ENCODE measurements at places on chromosomes 1 and 21.

DNA sequence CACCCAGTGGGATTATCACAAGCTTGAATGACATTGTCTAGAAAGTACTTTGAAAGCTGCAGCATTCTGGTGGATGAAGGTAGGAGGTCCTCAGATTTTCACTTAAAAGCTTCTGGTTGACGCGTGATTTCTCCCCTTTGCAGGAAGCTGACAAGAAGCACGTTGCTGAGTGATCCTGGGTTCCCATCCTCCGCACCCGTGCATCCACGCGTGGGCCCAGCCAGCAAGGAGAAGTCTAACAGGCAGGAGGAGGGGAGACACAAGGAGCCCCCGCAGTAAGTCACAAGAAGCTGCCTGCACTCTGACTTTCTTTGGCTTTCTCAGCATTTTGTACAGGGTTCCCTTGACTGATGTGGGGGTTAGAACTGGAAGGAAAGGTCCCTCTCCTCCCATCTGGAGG lies 7.8 kb upstream of the B3GALT5 start:
- DNase-seq, result no peak

- no peak for DNase-seq
Measured at GRCh38 chr1:106952776-106953175, 103.7 kb upstream of the PRMT6 start.

GRCh38 chr1:223394242-223394641 lies 1.0 kb downstream of the CCDC185 start:
- DNase-seq, result no peak

DNA sequence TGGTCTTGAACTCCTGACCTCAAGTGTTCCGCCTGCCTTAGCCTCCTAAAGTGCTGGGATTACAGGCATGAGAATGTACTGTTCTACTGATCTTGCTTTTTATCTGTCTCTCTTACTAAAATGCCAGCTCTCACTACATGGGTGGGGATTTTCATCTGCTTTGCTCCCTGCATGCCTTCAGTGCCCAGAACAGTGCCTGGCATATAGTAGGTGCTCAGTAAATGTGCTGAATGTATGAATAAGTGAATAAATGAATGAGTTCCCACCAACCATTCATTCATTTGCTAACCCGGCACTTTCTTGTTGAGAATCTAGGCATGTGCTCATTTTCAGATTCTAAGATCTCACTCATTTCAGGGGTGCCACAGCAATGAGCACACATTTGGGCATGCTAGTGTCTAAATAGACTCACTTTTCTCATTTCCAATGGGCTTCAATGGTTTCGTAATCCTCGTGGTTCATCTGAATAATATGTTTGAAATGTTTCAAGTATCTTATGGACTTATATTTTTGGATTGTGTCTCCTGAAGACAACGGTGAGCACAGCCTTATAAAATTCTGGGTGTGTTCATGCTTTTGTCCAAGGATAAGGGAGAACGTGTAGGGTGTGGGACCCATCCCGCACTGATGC lies 7.6 kb downstream of the DHRS3 start:
- no peak for DNase-seq

DNA sequence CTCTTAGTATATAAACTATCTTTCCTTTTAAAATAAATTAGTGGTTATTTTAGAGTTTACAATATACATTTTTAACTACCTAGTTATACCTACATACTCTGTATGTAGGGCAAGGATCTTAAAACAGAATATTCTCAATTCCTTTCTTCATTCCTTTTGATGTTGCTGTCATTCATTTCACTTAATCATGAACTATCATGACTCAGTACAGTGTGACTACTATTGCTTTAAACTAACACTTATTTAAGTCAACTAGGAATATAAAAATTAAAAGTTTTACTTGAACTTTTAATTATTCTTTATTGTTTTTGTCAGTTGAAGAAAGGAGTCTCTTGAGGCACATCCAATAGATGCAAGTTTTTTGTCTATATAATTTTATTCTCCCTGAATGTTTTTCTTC lies 726.4 kb downstream of the BRINP3 start:
- DNase-seq, result no peak

DNA sequence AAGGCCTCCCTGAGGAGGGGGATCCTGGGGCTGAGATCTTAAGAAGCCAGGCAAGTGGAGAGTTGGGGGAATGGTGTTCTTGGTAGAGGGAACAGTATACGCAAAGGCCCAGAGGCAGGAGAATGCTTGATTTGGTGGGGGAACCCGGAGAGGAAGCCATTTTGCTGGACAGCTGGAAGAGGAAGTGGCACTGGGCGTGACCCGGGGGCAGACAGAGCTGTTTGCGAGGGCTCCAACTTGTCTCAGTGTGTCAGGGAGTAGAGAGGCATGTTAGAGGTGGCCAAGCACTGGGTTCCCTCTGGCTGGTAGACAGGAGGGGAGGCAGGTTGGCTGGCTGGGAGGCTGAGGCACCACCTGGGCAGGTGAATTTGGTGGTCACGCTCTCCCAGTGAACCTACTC lies 96.3 kb upstream of the ACTL8 start:
- DNase-seq, result no peak

DNA sequence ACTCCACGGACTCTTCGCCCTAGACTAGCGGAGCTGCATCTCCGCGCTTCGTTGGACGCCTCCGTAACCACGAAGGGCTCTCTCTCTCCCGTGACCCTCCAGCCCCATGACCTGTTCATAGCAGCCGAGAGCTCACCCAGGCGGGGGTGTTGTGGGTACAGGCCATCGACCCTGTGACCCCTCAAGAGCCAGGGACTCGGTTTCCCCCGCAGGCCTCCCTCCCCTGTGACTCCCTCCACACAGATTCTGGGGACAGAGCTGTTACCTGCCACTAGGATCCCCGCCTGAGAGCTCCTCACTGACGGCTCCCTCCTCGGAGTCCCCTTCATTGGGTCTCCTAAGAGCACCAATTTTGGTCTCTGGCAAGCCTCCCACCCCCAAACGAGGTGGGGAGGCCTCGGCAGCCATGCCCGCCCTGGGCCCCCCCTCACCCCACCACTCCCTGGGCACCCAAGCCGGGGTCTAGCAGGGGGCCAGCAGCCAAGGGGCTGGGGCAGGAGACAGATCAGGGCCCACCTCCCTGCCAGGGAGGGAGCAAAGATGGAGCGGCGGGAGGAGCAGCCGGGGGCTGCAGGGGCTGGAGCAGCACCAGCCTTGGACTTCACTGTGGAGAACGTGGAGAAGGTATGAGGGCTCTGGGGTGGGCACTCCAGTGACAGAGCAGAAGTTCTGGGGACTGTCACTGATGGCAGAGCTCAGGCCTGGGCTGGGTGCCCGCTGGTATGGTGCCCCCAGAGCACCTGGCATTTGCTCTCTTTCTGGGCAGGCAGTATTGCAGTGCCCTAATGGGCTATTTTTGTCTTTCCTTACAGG lies 517 bp downstream of the IPO13 start:
- DNase-seq, result no peak

- no peak for DNase-seq
Measured at GRCh38 chr1:15724949-15725880, 10.8 kb upstream of the SLC25A34 start.

GRCh38 chr1:11299225-11299574 lies 26.2 kb downstream of the UBIAD1 start:
- no peak for DNase-seq

GRCh38 chr1:47547753-47548573 lies 110.1 kb downstream of the FOXD2 start:
- no peak for DNase-seq

DNA sequence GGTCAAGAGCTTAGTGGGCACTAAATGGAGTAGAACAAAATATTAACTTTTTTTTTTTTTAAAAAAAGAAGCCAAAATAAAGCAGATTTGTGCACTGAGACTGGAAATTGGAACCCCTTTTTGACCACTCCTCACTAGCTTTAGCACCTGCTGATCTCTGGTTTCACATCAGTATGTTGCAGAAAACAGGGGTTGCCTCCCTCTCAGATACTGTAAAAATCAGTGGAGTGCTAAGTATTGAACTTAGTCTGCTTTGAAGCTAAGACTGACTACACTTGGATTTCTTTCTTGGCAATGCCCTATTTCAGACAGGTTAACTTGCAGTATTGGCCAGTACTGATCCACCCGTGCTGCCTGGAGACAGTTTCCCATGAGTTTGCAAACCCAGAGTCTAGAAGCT lies 2.7 kb upstream of the KIAA0040 start:
- DNase-seq, result no peak

- no peak for DNase-seq
Measured at GRCh38 chr1:32759997-32760623, 57.0 kb downstream of the YARS1 start.

GRCh38 chr1:205988585-205988995 lies 14.6 kb downstream of the RAB7B start:
- DNase-seq, result no peak

GRCh38 chr1:70038025-70038424 lies 167.4 kb downstream of the LRRC40 start:
- DNase-seq, result peak; percentile 51

- DNase-seq, result no peak
Measured at GRCh38 chr1:52567943-52568342, 15.1 kb upstream of the TUT4 start.

DNA sequence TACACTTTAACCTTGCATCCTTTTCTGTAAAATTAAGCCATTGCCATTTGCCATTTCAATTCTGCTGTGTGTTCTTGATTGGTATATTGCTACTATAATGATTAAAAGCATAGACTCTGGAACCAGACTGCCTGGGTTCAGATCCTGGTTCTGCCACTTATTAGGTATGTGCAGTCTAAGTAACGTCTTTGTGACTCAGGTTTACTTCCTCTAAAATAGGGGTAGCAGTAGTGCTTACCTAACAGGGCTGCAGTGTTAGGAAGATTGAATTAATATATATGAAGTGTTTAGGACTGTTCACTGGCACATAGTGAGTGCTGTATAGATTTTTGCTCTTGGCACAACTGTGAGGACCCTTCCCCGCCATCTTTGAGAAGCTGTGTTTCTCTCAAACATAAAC lies 4.4 kb downstream of the CDC42 start:
- no peak for DNase-seq

- no peak for DNase-seq
Measured at GRCh38 chr1:90746857-90747256, 29.8 kb upstream of the BARHL2 start.

GRCh38 chr1:27345272-27345671 lies 3.5 kb downstream of the SYTL1 start:
- DNase-seq, result no peak

DNA sequence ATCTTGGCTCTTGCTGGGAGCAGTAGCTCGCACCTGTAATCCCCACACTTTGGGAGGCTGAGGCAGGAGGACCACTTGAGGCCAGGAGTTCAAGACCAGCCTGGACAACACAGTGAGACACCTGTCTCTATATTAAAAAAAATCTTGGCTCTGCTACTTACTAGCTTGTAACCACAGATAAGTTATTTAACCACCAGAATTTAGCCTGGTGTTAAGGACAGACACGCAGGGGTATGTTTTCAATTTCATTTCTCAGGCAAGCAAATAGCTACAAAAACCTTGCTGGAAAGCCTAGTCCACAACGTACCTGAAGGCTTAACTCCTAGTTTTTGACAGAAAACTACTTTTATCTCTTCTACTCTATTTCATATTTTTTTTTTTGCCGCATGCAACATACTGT lies 24.8 kb upstream of the GFI1 start:
- no peak for DNase-seq

- DNase-seq, result no peak
Measured at GRCh38 chr21:29434081-29434480, 135.4 kb downstream of the BACH1 start.

DNA sequence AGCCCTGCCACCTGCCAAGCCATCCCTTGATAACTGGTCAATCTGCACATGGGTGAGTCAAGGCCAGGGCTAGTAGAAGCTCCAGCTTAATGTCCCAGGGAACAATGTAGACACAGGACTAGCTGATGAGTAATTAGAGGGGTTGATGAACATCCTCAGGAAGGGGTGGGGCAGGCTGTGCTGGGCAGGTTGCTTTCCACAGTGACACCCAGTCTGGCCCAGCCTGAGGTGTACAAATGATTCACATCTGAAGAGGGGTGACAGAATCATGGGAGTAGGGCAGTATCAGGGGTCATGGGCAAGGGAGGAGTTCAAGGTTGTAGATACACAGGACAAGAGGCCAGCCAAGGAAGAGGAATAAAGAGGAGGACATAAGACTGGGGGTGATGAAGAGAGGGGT lies 4.3 kb downstream of the LPAR3 start:
- DNase-seq, result no peak

GRCh38 chr1:3817821-3818597 lies 21.7 kb upstream of the LRRC47 start:
- DNase-seq, result no peak

- DNase-seq, result no peak
Measured at GRCh38 chr1:2073382-2074230, 23.4 kb downstream of the PRKCZ start.

- DNase-seq, result no peak
Measured at GRCh38 chr1:8578132-8578877, 239.1 kb downstream of the RERE start.

DNA sequence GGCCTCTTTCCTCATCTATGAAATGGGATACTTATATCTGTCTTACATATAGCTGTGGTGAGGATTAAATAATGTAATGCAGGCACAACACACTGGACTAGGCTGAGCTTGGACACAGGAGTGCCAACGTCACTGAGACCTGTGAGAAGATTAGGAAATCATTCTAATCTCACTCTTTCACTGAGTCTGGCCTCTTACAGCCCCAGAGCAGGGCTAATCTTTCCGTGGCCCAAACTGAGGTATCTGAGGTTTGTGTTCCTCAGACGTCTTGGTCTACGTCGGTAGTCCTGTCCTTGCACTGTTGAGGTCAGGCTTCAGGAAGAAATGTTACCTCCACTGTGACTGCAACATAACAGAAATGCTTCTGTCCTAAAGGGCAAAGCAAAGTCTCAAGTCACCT lies 22.6 kb upstream of the A3GALT2 start:
- no peak for DNase-seq

DNA sequence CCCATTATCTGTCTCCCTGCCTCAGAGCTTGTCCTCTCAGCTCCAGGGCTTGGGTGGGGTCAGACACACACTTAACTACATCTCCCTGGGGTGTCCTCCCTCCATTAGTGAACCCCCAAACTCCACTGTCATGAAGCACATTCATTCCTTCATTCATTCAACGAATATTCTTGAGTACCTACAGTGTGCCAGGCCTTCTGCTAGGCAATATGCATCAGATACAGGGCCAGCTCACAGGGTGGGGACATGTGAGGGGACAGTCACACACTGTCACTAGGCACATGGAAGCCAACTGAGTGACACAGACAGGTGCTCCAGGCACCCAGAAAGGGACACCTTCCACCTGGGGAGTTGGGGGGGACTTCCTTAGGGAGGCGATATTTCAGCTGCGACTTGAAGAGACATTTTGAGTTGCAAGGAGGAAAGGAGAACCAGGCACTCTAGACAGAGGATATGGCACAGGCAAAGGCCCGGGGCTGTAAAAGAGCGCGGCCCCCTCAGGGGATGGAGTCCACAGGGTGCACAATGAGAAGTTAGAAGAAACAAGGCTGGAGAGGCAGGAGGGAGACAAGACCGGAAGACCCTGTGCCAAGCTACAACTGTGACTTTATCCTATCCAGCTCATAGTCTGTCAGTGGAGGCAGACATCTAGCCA lies 8.7 kb upstream of the S100A8 start:
- DNase-seq, result no peak
